ENCODE measurements at places on chromosomes 2 and 18. TPM values are rescaled to one million over a fixed set of nuclear protein-coding genes. Genes with fewer than 3 reads are reported as not detected.

- H3K27me3 ChIP-seq, result no peaks in the 10 kb centered on the region
- no peaks in the 10 kb centered on the region for H3K36me3 ChIP-seq
- H3K27ac ChIP-seq, result no peak overlapping the region
- H3K4me3 ChIP-seq, result no peak overlapping the region
- DNase-seq, result no peak
- no peaks in the 10 kb centered on the region for H3K4me1 ChIP-seq
These were observed 158.0 kb downstream of the EN1 start for GRCh38 chr2:118689456-118689855.

DNA sequence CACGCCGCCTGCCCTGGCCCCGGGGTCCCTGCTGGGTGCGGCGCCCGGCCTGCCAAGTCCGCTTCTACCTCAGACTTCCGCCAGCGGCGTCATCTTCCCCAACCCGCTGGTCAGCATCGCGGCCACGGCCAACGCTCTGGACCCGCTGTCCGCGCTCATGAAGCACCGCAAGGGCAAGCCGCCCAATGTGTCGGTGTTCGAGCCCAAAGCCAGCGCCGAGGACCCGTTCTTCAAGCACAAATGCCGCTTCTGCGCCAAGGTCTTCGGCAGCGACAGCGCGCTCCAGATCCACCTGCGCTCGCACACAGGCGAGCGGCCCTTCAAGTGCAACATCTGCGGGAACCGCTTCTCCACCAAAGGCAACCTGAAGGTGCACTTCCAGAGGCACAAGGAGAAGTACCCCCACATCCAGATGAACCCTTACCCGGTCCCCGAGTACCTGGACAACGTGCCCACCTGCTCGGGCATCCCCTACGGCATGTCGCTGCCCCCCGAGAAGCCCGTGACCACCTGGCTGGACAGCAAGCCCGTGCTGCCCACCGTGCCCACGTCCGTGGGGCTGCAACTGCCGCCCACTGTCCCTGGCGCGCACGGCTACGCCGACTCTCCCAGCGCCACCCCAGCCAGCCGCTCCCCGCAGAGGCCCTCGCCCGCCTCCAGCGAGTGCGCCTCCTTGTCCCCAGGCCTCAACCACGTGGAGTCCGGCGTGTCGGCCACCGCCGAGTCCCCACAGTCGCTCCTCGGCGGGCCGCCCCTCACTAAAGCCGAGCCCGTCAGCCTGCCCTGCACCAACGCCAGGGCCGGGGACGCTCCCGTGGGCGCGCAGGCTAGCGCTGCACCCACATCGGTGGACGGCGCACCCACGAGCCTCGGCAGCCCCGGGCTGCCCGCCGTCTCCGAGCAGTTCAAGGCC, 13.7 kb downstream of the SALL3 start:
- no peaks in the 10 kb centered on the region for H3K4me1 ChIP-seq
- H3K27ac ChIP-seq, result no peak overlapping the region
- H3K27me3 ChIP-seq, result no peaks in the 10 kb centered on the region
- no peaks in the 10 kb centered on the region for H3K36me3 ChIP-seq

GRCh38 chr2:3115301-3116042, 262.1 kb downstream of the EIPR1 start:
- no peak overlapping the region for H3K27ac ChIP-seq
- H3K4me1 ChIP-seq, result no peaks in the 10 kb centered on the region
- H3K36me3 ChIP-seq, result no peaks in the 10 kb centered on the region
- no peak overlapping the region for H3K4me3 ChIP-seq
- DNase-seq, result peak; percentile 53

- no peaks in the 10 kb centered on the region for H3K36me3 ChIP-seq
- no peak overlapping the region for H3K4me3 ChIP-seq
- no peaks in the 10 kb centered on the region for H3K4me1 ChIP-seq
- H3K27ac ChIP-seq, result no peak overlapping the region
- no peaks in the 10 kb centered on the region for H3K27me3 ChIP-seq
- DNase-seq, result no peak
These were observed 6.3 kb downstream of the PJVK start for GRCh38 chr2:178457390-178457886.

DNA sequence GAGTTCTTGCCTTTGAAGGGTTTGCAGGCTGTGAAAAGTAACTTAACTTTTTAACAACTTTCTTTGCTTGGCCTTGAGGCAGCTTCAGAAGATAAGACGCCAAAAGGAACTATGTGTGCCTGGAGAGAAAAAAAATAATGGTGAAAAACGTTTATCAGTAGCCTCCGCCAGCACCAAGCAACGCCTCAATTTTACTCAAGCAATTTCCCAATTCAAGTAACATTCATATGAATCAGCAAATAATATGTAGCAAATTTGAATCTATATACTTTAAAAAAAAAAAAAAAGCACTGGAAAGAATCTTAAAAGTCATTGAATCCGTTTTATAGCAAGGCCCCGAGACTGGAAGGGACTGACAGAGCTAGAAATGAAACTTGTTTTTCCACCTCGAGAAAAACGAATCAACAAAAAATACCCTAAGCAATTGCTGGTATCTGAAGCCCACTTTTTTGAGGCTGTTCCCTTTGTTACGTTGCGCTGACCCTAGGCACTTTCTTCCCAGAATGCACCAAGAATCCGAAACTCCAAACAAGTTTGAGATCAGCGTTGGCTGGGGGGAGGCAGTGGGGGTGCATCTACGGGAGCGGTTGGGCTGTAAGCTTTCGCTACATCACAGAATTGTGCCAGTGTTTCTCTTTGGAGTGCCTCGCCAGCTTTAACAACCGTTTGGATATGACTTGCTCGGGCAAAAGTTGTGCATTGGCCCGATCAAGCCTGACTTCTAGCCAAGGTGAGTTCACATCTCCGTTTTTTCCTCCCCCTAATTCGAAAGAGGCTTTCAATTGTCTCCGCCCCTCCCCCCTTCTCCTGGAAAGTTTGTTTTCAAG, 2.7 kb upstream of the TGIF1 start:
- peak; percentile 83 for DNase-seq
- H3K4me3 ChIP-seq, result peak overlapping the region; percentile 74
- peak overlapping the region; percentile 99 for H3K27ac ChIP-seq
- peaks cover 5% of the 10 kb centered on the region for H3K4me1 ChIP-seq
- H3K27me3 ChIP-seq, result no peaks in the 10 kb centered on the region

- H3K4me3 ChIP-seq, result no peak overlapping the region
- no peak overlapping the region for H3K27ac ChIP-seq
- no peaks in the 10 kb centered on the region for H3K27me3 ChIP-seq
- H3K36me3 ChIP-seq, result no peaks in the 10 kb centered on the region
These were observed 310.7 kb upstream of the EPAS1 start for GRCh38 chr2:45986509-45986908.

DNA sequence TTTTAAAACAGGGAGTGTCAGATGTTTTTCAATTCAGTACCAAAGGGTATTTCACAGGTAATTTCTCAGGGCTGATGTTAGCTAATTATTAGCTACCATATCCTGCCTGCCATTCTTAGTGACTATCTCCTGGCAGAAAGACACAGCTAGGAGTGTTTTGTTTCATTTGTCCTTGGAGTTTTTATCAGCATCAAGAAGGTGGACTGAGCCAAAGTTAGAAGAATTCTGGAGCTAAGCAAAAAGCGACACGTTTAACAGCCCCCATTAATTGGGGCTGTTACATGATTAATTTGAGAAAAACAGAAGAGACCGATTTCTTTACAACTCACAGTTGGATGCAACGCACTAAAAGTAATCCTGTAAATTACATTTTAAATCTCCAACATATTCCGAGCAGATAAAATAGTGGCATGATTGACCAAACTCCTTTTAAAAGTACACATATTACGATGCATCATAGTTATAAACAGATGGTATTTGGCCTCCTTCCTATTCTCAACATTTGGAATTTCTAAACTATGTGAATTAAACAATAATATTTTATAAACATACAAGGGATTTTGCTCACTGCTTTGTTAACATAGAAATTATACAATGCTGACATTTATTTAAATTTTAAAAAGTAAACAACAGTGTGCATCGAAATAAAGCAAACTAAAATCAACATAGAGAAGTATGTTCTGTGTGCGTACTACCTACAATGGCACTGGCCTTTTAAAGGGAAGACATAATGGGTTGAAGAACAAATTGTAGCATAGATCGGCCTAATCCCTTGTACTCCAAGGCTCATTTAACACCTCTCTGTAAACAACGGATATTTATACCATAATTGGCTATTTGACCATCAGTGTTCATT, 585.1 kb downstream of the ZEB2 start:
- H3K4me1 ChIP-seq, result peaks cover 32% of the 10 kb centered on the region
- peaks cover 11% of the 10 kb centered on the region for H3K27me3 ChIP-seq
- peak overlapping the region; percentile 53 for H3K27ac ChIP-seq
- H3K4me3 ChIP-seq, result no peak overlapping the region
- H3K36me3 ChIP-seq, result no peaks in the 10 kb centered on the region

- DNase-seq, result no peak
- H3K27ac ChIP-seq, result no peak overlapping the region
- H3K4me1 ChIP-seq, result no peaks in the 10 kb centered on the region
- no peaks in the 10 kb centered on the region for H3K36me3 ChIP-seq
These were observed 62.8 kb downstream of the ARL6IP6 start for GRCh38 chr2:152781175-152781574.

GRCh38 chr18:36931106-36931505, 102.2 kb downstream of the KIAA1328 start:
- peaks cover 13% of the 10 kb centered on the region for H3K36me3 ChIP-seq
- H3K27ac ChIP-seq, result no peak overlapping the region
- H3K27me3 ChIP-seq, result no peaks in the 10 kb centered on the region
- no peak overlapping the region for H3K4me3 ChIP-seq
- H3K4me1 ChIP-seq, result no peaks in the 10 kb centered on the region
- DNase-seq, result no peak

DNA sequence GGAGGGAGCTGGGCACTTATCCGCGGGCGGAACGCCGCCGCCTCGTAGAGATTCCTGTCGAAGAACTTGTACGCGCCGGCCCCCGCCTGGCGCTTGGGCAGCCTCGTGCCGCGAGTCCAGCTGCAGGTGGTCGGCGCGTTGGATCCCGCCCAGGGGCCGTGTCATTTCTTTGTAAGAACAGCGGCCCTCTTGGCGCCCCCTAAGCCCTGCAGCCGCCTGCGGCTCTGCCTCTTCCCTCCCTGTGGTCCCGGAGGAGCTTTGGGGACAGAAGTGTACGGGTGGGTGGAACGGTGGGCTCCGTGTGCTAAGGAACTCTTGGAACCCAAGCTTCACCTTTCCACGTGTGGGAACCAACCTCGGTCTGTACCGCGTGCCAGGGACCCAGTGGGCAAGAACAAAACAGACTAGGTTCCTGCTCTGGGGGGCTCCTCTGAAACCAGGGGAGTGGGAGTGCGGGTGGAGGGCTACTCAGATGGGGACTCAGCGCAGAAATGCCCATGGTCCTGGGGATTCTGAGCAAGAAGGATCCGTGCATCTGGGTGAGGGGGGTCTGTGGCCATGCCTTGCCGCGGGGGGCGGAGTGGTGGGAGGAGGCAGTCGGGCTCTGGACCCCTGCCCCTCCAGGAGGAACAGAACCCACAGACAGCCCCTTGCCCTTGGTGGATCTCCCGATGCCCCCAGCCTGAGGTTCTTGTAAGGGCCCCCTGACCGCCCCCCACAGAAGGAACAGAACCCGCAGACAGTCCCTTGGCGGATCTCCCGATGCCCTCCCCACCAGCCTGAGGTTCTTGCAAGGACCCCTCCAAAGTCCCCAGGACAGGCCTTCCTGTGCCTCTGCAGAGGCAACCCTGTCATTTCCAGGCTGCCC, 1.5 kb downstream of the GPC1 start:
- peaks cover 24% of the 10 kb centered on the region for H3K4me1 ChIP-seq
- DNase-seq, result peak; percentile 74
- peak overlapping the region; percentile 65 for H3K4me3 ChIP-seq
- no peaks in the 10 kb centered on the region for H3K36me3 ChIP-seq
- peaks cover 22% of the 10 kb centered on the region for H3K27me3 ChIP-seq

DNA sequence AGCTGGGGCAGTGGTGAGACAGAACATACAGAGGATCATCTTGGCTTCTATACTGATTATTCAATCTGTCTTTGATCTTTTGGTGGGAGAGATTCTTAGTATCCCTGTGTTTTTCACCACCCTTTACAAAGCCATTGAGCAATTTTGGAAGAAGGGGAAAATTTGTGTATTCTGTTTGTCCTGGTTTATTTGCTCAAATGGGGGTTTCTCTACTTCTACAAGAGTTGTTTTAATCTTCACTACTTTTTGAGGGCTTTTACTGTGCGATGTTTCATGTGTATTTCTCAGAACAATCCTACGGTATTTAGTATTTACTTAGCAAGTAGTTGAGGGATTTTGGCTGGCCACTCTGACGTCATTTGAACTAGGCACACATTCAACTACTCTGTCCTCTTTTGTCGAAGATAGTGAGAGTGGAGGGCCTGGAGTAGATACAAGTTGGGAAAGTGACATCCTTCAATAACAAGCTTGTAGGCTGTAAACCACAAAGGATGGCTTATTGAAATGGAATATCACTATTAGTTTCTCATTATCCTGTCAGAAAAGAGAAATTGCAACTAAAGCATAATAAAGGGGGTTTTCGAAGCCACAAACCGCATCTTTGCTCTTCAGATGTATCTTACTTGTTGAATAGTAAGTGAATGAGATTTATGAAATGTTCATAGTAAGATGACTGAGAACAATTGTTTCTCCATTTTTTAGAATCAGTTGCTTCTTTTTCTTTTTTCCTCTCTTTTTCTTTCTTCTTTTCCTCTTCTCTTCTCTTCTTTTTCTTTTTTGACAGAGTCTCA, 24.8 kb downstream of the FMNL2 start:
- H3K27ac ChIP-seq, result no peak overlapping the region
- no peak for DNase-seq
- no peaks in the 10 kb centered on the region for H3K27me3 ChIP-seq
- H3K4me3 ChIP-seq, result no peak overlapping the region
- no peaks in the 10 kb centered on the region for H3K4me1 ChIP-seq

- no peaks in the 10 kb centered on the region for H3K27me3 ChIP-seq
- no peak for DNase-seq
- H3K4me1 ChIP-seq, result no peaks in the 10 kb centered on the region
- no peak overlapping the region for H3K4me3 ChIP-seq
- H3K27ac ChIP-seq, result no peak overlapping the region
- no peaks in the 10 kb centered on the region for H3K36me3 ChIP-seq
These were observed 11.8 kb upstream of the TWSG1 start for GRCh38 chr18:9322744-9323143.

DNA sequence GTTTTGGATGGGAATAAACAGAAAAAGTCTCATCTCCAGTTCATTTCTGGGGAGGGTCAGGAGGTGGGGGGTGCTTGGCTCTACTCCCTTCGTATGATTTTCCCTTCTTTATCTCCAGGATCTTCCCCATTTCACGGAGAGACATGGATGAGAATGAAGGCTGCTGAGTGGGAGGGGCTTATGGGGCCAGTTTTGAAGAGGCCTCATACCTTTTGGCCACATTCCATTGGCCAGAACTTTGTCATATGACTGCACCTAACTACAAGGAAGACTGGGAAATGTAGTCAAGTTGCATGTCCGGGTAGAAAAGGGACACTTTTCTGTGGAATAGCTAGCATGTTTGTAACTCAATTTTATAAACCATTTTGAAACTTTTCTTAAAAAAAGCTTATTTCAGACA, 117.6 kb downstream of the NEDD4L start:
- H3K4me3 ChIP-seq, result no peak overlapping the region
- no peaks in the 10 kb centered on the region for H3K4me1 ChIP-seq
- no peaks in the 10 kb centered on the region for H3K27me3 ChIP-seq
- DNase-seq, result no peak
- no peaks in the 10 kb centered on the region for H3K36me3 ChIP-seq

Gene SERPINB7
- total RNA-seq, result not detected

Gene FAM228A
- 1.9 TPM for total RNA-seq

Measured in spleen (tissue), 13 donors.